ENCODE measurements at places on chromosomes 1 and 21.

DNA sequence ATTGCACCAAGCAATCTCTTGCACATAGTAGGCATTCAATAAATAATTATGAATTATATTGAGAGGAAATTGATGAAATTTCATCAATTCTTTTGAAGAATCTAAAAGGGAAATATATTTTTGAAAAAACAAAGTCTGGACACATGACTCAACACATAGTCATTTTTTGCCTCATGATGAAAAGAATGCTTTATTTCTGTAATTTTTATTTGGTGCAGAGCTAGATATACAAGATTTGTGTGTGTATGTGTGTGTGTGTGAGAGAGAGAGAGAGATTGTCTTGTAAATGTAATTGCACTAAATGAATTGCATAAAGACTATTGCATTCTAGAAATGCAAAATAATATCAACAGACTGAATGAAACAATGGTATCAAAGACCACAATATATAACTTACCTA lies 206.2 kb upstream of the C1orf87 start:
- DNase-seq: no peak

- DNase-seq: no peak
These were observed 112.3 kb upstream of the IRF2BP2 start for GRCh38 chr1:234722270-234722704.

DNA sequence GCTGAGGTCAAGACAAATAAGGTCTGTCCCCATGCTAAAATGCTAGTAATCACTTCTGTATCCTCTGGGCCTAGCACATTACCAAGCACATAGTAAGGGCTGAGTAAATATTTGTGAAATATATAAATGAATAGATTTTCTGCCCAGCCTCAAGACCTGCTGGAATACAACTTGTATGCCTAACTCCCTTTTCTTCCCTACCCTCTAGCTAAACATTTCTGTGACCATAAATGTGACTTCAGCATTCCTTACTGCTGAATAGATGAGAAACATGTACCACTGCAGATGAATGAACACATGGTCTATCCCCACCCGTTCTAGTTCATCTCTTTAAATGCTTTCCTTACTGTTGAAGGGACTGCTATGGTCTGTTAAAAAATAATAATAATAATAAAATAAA lies 209.0 kb upstream of the HOOK1 start:
- no peak for DNase-seq

- DNase-seq: no peak
These were observed 275.5 kb upstream of the PRMT6 start for GRCh38 chr1:106780806-106781569.

DNA sequence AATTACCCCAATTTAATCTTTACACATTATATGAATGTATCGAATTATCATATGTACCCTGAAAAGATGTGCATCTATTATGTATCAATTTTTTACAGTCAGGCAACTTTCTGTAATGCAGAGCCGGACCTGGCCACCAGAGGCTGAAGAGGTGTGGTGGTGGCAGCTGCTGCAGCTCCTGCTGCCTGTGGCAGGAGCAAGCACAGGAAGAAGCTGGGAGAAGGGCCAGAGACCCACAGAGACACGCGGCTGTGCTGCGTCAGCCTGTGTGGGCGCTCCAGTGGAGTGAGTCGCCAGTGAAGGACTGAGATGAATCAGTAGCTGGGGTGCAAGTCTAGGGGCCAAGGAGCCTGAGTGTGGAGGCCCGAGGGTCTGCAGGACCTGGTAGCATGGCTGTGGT lies 74.3 kb upstream of the COG2 start:
- peak; percentile 7 for DNase-seq

DNA sequence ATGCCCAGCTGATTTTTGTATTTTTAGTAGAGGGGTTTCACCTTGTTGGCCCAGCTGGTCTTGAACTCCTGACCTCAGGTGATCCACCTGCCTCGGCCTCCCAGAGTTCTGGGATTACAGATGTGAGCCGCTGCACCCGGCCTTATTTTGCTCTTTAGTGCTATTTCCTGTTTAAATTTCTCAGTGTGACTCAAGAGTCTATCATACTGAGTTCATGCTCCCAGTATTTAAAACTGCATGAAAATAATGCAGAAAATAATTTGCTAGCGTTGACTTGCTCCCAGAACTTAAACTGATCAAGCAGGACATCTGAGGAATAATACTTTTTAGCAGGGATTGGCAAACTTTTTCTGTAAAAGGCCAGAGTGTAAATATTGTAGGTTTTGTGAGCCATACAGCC lies 86.4 kb upstream of the C1orf21 start:
- no peak for DNase-seq

DNA sequence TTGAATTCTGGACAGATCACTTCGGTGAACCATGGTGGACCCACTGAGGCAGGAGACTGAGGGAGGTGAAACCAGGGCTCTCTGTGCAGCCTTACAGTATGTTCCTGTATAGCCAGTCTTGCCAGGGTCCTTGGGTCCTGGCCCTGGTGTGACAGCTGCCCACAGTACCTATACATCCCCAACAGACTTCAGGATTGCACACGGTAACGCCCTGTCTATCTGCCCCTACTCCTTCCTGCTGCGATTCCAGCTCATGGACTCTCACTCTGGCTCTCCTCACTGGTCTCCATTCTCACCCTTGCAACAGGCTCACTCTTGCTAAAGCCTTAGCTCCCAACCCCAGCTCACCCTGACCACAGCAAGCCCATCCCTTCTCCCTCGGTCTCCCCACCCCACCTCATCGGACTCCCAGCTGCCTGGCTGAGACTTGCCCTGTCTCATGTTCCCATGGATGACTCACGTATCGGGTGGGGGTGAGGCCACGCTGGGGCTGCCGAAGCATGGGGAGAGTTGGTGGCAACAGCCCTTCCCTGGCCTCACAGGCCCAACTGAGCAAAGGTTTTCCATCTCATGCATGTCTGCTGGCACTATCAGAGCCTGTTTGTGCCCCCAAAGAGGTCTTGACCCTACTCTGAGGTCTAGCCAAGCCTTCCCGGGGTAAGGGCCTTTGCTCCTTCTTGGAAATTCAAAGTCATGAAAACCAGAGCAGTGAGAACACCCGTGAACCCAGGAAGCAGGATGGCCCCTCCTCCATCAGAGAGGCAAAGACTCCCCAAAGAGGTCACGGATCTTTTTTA lies 7.1 kb downstream of the PHLDA3 start:
- DNase-seq: no peak

DNA sequence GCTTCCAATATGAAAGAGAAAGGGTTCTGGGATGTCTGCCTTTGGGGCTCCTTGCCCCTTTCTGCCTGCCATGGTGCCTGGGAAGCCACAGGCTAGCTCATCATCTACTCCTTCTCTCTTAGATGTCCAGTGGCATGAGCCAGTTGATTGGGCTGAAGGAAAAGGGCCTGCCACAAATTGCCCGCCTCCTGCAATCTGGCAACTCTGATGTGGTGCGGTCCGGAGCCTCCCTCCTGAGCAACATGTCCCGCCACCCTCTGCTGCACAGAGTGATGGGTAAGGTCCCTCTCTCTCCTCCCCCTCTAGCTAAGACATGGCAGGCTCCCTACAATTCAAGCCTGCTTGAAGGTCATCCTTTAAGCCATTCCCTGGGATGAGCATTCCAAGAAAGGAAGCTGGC lies 41.0 kb downstream of the PKP1 start:
- DNase-seq: no peak

DNA sequence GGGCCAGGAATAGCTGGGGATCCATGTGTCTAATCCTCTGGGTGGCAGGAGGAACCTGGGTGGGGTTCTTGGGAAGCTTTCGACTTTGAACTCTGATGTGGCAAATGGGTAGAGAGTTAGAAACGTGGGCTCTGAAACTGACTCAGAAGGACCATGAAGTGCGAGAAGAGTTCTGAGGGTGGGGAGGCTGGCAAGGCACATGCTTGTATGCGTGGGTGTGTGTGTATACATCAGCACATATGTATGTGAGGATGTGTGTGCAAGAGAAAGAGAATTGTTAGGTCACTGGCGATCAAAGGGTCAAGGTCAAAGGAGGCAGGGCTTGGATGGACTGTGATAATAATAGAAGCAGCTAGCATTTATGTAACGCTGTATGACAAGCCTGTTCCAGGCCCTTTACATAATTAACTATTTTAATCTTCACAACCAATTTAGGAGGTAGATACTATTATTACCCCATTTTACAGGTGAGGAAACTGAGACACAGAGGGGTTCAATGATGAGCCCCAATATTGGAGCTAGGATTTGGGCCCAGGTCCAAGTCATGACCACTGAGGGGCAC lies 84.5 kb upstream of the POU3F1 start:
- no peak for DNase-seq

DNA sequence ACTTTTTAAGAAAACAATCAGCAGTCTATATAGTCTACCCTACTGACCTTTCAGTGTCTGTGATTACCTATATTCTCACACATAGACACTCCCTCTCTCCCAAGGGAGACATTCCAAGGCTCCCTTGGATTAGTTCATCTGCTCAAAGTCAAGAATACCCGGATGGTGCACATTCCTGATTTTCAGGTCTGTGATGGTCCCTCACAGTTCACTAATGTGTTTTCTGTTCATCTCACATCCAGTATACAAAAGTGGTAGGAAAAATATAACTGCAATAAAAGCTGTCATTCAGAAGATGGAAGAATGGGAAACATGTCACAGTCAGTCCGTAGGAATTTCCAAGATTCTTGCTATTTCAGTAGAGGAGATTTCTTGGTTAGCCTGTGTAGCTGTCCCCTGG lies 224.1 kb upstream of the CACYBP start:
- DNase-seq: no peak

- DNase-seq: no peak
These were observed 183.2 kb downstream of the MRPL39 start for GRCh38 chr21:25424048-25424447.

- no peak for DNase-seq
These were observed 568.8 kb downstream of the AJAP1 start for GRCh38 chr1:5223206-5223605.

DNA sequence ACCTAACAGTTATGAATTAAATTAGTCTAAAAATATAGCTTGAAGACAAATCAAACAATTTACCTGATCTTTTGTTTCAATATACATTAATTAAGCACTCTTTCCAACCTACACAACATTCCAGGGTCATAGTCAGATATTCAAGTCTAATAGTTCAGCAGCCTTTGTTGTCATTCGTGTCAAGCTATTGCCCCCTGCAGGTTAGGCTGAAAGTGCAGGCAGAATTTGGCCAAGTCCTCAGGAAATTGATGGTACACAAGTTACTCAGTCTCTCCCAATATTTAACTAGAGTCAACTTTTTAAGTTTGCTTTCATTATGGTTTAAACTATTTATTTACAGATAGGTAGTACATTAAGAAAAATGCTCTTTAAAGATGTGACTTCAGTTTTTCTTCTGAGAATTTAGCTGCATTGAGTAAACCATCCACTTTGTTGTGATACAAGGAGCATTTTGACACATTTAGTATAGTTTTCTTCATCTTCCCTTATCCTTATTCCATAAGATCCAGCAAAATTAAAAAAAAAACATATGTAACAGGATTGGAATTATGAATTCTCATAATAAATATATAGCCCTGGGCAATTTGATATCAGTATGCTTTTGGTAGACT lies 130.3 kb upstream of the DPYD start:
- peak; percentile 77 for DNase-seq

DNA sequence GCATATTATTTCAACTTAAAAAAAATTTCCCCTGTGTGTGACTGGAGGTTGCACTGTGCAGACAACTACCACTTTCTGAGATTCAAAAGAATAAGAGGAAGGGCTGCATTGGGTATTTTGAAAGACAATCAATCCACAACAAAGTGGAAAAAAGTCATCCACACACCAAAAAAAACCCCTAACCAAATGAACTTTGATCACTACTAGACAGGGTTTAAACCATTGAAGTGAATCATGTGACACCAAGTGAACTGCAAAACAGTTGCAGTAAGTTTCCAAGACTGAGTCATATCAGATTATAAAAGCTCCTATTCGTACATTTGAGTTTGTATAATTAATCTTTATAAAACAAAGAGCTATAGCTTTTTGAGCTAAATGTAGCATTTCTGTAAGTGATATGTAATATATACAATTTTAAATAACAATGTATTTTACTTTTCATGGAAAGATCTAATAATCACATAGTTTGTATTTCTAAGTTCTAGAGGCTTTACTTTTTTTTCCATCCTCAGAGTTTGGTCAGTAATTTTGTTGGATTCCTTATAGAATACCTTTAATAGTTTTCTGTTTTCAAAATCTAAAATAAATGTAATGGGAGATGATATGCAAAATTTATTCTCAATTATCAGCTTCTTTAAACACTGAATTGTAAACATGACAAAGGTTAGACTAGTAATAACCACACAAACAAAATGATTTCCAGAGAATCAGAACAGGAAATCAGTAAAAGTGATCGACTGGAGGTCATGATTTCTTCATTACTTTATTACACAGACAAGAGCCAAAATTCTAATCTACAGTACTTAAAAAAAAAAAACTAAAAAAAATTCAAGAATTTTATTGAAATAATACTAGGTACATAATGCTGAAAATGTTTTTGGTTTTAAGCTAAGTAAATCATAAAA lies 50.5 kb upstream of the GFI1 start:
- DNase-seq: peak; percentile 87

- no peak for DNase-seq
These were observed 3.6 kb downstream of the FAM89A start for GRCh38 chr1:231036416-231036815.

- peak; percentile 6 for DNase-seq
These were observed 34.3 kb upstream of the RAP1GAP start for GRCh38 chr1:21703318-21703963.

DNA sequence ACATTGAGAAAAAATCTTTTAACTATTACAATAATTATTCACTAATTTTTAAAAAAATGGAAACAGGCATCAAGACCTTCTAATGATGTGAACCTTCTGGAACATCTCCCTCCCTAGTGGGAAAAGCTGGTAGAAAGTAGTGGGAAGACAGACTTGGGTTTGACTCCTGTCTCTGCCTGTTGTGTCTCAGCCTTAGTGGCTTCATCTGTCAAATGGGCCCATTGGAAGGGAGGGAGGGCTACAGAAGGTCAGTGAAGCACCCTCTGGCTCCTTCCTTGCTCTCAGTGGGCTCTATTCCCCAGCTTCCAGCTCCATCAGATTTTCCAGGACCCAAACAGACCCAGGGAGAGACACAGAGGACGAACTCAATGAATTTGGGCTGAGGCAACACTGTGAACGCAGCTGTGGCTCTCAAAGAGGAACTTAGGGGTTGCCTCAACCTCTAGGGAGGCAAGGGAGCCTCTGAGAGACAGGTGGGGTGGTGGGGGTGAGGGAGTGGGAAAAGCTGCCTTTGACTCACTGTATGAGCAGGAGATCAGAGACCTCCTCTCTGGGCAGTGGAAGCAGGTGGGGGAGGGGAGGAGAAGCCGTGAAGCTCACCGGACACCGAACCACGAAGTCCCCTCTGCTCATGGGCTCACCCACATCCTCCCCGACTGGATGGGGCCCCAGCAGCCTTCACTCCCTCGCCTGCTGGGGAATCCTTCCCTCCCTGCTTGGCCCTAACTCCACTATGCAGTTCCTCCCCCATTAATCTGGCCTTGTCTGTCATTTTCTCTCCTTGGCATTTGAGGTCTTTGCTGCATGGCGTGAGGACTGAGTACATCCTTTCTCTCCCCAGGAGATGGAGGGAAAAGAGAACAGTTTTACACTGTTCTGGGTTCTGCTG lies 4.5 kb downstream of the CNR2 start:
- peak; percentile 23 for DNase-seq

- no peak for DNase-seq
These were observed 9.2 kb downstream of the GCSAML start for GRCh38 chr1:247557926-247558674.

Data from activated CD4-positive, alpha-beta T cell treated with anti-CD3 and anti-CD28 coated beads, Interleukin-2, amount 50 U/mL, for 16 hours (primary cell).